ENCODE measurements at places on chromosomes 5 and 9.
A peak's percentile ranks its signal among the peaks of the same experiment; 100 is the strongest.

- peaks cover 9% of the 10 kb centered on the region for H3K4me1 ChIP-seq
- H3K4me3 ChIP-seq = no peak overlapping the region
- no peak for DNase-seq
- H3K27ac ChIP-seq = no peak overlapping the region
- H3K27me3 ChIP-seq = no peaks in the 10 kb centered on the region
These were observed 21.1 kb downstream of the TRAF1 start for GRCh38 chr9:120905315-120906164.

DNA sequence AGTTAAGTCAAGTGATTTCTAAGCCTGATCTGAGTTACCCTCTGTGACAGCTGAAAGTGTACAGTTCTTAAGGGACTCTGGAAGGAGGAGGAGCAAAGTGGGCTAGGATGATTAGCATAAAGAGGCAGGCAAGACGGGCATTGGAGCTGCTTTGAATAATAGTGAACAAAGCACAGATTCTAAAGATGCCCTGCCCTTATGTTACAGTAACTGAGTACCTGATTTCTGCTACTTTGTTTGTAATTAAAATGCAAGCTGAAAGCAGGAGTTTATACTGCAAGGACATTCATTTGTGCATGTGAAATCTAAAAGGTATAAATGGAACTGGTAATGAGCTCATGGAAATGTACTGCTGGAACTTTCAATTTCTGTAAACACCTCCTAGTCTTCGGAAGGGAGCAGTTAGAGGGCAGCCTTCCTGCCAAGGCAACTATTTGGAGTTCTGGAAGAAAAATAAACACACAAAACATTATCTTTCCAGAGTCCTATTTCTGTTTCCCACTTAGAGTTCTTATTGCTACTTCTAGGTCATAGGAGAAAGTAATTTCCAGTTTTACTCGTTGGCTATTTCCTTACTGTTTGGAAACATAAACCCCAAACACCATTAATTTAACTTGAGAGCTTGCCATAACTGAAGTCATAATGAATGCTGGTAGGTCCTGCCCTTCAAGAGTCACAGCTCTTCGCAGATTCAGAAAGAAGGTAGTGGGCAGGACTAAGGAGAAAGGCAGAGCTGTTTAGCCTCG, at the start of gene RANBP3L:
TSS of gene RANBP3L (minus strand) at position 45 of the 746 bp plus-strand sequence. CDS start 486 bp downstream, outside the sequence.
- peak within 1 kb of the TSS; percentile 64 for H3K27ac ChIP-seq
- no peaks in the 10 kb centered on the region for H3K36me3 ChIP-seq
- DNase-seq = no peak
- H3K4me1 ChIP-seq = peaks cover 7% of the 10 kb centered on the region
- no peaks in the 10 kb centered on the region for H3K27me3 ChIP-seq
- H3K4me3 ChIP-seq = peak within 1 kb of the TSS; percentile 57

DNA sequence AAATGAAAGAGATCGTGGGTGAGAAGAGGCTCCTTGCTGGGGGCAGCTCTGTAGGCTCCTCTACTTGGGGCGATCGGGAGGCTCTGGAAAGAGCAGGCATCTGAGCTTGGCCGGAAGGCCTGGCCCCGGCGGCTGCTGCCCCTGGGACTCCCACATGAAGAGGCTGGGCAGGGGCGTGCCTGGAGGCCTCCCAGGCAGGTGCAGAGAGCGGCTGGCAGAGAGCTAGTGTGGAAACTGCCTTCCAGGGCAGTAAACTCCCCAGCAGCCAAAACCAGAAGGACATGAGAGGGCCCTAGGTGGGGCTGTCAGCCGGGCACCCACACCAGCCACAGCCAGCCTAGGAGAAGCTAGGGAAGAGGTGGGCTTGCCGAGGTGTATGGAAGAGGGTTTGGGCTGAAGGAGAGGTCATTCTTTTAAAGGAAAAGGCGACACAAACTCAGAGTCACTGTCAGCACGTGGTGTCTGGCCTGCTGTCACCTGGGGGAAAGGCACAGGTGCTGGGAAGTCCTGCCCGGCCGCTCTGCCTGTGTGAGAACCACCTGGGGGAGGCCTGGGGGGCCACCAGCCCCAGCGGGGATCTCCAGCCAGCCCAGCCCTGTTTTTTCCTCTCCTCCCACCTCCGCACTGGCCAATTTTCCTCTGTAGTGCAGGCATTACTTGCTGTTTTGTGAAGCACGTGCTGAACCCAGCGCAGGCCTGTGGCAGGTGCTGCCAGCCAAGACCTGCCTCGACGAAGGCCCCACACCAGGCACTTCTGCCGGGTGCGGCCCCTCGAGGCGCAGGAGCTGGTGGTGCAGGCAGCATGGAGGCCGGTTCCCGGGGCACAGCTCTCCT, 44.8 kb upstream of the EGFL7 start:
- no peaks in the 10 kb centered on the region for H3K27me3 ChIP-seq
- no peak overlapping the region for H3K27ac ChIP-seq
- H3K4me1 ChIP-seq = peaks cover 82% of the 10 kb centered on the region
- H3K36me3 ChIP-seq = no peaks in the 10 kb centered on the region
- no peak overlapping the region for H3K4me3 ChIP-seq
- no peak for DNase-seq

DNA sequence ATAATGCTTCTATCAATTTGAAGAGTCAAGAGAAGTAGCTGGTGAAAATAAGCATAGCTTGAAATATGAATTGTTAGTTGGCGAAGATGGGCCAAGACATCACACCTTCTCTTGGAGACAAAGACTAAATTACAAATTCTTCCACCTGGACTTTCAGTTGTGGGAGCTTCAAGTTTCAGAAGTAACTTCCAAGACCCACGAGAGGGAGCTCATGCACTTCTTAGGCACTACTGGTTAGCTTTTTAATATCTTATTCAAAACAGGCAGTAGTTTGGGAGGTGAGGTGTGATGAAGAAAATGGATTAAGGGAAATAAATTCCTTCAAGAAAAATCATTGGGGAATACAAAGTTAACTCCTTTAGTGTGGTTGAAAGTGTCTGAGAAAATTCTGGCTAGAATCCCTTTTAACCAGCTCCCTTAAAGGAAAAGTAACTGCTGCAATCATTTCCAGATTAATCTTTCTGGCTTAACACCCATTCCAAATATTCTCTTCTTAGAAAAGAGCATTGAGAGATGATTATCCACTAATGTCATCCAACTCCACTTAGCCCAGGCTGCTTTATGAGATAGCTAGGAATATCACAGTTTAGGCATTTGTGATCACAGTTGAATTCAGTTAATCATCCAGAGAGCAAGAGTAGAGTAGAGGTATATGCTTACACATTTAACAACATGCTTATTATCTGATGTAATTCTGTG, 139.5 kb upstream of the DMRTA1 start:
- no peaks in the 10 kb centered on the region for H3K36me3 ChIP-seq
- H3K27ac ChIP-seq = no peak overlapping the region
- H3K27me3 ChIP-seq = no peaks in the 10 kb centered on the region
- H3K4me1 ChIP-seq = no peaks in the 10 kb centered on the region

GRCh38 chr5:154196955-154197652, 6.6 kb downstream of the GALNT10 start:
- no peak overlapping the region for H3K4me3 ChIP-seq
- H3K27ac ChIP-seq = no peak overlapping the region
- DNase-seq = no peak
- H3K27me3 ChIP-seq = no peaks in the 10 kb centered on the region
- peaks cover 31% of the 10 kb centered on the region for H3K4me1 ChIP-seq

- no peak overlapping the region for H3K4me3 ChIP-seq
- H3K36me3 ChIP-seq = no peaks in the 10 kb centered on the region
These were observed 38.4 kb downstream of the ZNF608 start for GRCh38 chr5:124708086-124708485.

- no peak overlapping the region for H3K27ac ChIP-seq
- H3K36me3 ChIP-seq = no peaks in the 10 kb centered on the region
- DNase-seq = no peak
- no peak overlapping the region for H3K4me3 ChIP-seq
- peaks cover 14% of the 10 kb centered on the region for H3K4me1 ChIP-seq
- H3K27me3 ChIP-seq = no peaks in the 10 kb centered on the region
These were observed 22.3 kb downstream of the FBXW2 start for GRCh38 chr9:120770931-120771330.

GRCh38 chr9:127014910-127015540, 100.4 kb downstream of the RALGPS1 start:
- no peaks in the 10 kb centered on the region for H3K36me3 ChIP-seq
- DNase-seq = no peak
- H3K4me3 ChIP-seq = no peak overlapping the region
- no peak overlapping the region for H3K27ac ChIP-seq
- H3K4me1 ChIP-seq = no peaks in the 10 kb centered on the region

DNA sequence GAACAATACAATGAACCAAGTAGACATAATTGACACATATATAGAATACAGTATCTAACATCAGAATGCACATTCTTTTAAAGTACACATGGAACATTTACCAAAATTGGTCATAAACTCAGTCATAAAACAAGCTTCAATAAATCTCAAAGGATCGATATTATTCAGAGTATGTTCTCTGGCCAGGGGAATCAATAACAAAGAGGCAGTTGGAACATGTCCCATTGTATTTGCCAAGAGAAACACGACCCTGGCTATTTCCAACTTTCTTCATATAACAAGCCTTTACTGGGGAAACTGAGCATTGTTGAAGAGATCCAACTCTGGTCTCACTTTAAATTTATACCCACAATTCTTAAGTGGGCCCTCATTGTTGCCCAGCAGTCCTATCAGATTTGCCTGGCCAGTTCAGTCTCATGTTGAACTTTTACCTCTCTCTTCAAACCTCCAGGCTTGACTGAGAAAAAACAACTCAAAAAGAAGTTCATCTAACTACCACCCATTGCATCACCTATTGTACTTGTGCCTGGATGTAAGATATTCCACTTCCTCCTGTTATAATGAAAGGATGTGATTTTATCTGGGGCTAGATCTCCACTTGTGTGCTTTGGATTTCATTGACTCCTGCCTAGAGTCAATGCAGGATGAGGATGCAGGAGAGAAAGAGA, 162.5 kb downstream of the HSPA4 start:
- H3K4me3 ChIP-seq = no peak overlapping the region
- DNase-seq = no peak
- no peaks in the 10 kb centered on the region for H3K36me3 ChIP-seq
- no peaks in the 10 kb centered on the region for H3K4me1 ChIP-seq
- H3K27ac ChIP-seq = no peak overlapping the region

DNA sequence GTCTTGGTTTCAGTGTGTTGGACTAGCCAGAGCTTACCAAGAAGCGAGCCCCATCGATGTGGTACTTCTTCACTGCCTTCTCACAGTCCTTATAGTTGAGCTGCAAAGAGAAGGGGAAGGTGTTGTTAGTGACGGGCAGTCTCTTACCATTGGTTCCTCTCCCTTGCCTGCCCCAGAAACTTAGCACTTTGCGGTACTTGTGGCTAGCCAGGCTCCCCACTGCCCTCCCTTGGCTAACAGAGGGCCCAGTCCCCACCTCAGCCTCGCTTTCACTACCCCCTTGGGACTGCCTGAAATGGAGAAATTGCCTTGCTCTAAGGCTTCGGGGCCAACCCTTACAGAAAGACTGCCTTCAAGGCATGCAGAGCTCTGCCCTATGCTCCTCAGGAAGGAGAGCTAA, 4.3 kb downstream of the LCP2 start:
- H3K27me3 ChIP-seq = no peaks in the 10 kb centered on the region
- H3K27ac ChIP-seq = no peak overlapping the region
- no peak overlapping the region for H3K4me3 ChIP-seq
- H3K4me1 ChIP-seq = no peaks in the 10 kb centered on the region
- no peaks in the 10 kb centered on the region for H3K36me3 ChIP-seq

- no peaks in the 10 kb centered on the region for H3K4me1 ChIP-seq
- no peak for DNase-seq
- no peaks in the 10 kb centered on the region for H3K27me3 ChIP-seq
- H3K4me3 ChIP-seq = no peak overlapping the region
- no peaks in the 10 kb centered on the region for H3K36me3 ChIP-seq
These were observed 1215.9 kb downstream of the EFNA5 start for GRCh38 chr5:106454651-106455415.

DNA sequence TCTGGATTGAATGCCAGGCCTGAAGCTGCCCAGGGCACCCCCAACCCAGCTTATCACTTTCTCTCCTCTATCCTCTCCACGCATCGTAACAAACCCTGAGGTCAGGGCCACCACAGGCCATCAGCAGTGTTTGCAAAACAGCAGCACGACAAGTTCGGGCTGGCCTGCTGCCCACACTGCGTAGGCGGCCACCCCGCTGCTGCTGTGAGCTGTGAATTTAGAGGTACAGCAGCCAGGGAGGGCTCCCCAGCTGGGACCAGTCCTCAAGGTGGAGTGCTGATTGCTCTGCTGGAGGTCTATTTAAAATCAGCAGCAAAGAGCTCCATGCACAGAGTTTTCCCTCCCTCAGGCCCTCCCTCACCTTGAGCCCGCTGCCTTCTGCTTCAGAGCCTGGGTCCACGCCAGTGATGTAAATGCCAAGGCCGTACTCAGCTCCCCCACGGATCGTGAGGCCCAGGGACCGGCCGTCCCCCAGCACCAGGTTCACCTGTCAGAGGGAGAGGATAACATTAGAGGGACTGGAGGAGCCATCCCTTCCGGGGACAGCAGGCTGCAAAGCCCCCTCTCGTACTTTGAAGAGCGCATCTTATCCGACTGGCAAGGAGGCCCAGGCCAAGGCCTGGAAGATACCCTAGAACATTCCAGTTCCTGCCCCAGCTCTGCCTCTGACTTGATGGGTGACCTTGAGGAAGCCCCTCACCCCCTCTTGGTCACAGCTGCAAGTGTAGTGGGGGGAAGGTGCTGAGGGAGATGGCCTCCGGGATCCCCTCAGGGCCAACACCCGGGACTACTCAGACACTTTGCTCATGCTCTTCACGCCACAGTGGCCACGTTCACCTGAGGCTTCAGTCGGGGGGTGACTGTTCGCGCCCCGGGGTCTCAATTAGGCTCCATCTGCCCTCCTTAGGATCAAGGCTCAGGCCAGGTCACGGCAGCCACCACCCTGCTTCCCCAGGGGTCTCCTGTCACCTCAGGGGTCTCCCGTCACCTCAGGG, 39.1 kb downstream of the WHRN start:
- H3K27me3 ChIP-seq = no peaks in the 10 kb centered on the region
- H3K36me3 ChIP-seq = no peaks in the 10 kb centered on the region
- no peaks in the 10 kb centered on the region for H3K4me1 ChIP-seq
- DNase-seq = no peak
- H3K4me3 ChIP-seq = no peak overlapping the region

- H3K27me3 ChIP-seq = no peaks in the 10 kb centered on the region
- no peaks in the 10 kb centered on the region for H3K36me3 ChIP-seq
- H3K27ac ChIP-seq = no peak overlapping the region
- H3K4me1 ChIP-seq = no peaks in the 10 kb centered on the region
These were observed 309.8 kb downstream of the IRX2 start for GRCh38 chr5:2441495-2442180.

Measured in esophagus squamous epithelium (tissue), 5 donors.